ENCODE measurements at places on chromosomes 11 and 22.
A peak's percentile ranks its signal among the peaks of the same experiment; 100 is the strongest.

- DNase-seq: no peak
Measured at GRCh38 chr11:93143800-93144199, 54.0 kb downstream of the SLC36A4 start.

GRCh38 chr22:46411347-46411746 lies 75.8 kb downstream of the TRMU start:
- DNase-seq: no peak

DNA sequence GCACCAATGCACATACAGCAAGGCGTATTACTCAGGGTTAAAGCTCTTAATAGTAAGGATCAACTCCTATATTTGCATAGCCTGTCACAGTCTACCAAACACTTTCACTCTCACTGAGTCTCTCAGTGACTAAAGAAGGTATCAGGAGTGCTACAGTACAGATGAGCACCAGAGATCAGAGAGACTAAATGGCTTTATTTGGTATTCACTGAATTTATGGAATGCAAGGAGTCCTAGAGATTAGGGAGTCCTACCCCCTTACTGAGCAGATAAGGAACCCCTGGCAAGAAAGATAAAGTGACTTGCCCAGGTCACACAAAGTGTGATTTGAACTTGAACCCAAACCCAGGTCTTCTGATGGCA lies 396.4 kb upstream of the CCDC90B start:
- DNase-seq: no peak

DNA sequence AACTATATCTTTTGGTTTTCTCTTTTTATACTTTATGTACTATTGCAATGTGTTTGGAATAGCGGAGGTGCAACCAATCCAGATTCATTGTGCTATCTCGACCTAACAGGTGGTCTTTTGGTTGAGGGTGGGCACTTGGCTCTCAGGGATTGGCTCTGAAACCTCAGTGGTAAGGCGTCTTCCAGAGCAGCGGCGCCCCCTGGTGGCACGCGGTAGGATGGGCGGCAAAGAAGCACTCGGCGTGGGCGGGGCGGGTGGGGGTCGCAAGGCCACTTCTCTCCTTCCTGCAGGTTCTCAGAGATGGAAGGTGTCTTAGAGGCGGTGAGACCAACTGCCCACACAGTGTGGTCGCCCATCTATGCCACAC lies 19.2 kb upstream of the PLET1 start:
- DNase-seq: peak; percentile 88

DNA sequence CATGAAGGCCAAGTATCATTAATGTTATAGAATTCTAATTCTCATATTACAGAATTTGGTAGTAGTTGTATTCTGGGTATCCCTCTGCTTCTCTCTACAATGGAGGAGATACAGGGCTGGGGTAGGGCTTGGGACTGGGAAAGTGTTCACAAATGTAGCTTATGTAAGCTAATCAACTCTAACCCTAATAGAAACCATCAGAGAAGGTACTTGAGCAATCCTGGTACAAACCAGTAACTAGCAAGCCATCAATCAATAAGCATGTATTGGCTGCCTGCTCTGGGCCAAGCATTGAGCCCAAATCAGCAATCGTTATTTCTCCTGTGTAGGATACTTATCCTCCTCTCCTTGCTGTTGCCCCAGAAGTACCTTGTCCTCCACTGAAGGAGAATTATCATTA lies 174.3 kb downstream of the PGR start:
- no peak for DNase-seq

DNA sequence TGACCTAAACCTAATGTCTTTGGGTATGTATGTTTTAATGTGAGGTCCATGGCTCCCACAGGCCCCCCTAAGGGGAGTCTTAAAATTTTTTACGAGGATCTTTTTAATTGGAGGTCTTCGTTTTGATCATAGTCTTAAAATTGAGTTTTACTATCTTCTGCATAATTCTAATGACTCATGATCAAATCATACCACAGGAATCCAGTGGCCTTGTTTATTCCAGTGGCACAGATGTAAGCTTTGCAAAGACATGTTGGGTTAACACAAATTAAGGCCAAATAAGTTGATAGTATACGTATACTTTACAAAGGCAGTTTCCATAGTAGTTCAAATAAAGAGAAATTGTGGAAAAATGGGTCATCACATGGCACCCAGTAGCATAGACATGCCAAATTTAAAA lies 33.9 kb upstream of the FJX1 start:
- DNase-seq: no peak

DNA sequence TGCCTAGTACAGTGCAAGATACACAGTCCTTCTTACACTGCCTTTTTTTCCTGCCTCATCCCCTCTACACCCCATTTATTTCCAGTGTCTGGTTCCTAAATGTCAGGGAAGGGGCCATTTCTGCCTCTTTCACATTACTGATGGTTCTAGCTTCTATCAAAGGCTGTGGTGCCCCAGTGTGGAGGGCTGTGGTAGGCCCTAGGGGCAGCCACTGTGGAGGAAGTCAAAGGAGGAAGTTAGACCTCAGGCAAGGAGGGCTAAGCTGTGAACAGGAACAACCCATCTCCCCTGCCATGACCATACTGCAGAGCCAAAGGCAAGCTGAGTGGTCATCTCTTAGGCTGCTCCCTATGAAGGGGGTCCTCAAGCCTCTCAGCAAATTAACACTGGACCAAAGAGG lies 81.9 kb upstream of the CRTAM start:
- DNase-seq: no peak

DNA sequence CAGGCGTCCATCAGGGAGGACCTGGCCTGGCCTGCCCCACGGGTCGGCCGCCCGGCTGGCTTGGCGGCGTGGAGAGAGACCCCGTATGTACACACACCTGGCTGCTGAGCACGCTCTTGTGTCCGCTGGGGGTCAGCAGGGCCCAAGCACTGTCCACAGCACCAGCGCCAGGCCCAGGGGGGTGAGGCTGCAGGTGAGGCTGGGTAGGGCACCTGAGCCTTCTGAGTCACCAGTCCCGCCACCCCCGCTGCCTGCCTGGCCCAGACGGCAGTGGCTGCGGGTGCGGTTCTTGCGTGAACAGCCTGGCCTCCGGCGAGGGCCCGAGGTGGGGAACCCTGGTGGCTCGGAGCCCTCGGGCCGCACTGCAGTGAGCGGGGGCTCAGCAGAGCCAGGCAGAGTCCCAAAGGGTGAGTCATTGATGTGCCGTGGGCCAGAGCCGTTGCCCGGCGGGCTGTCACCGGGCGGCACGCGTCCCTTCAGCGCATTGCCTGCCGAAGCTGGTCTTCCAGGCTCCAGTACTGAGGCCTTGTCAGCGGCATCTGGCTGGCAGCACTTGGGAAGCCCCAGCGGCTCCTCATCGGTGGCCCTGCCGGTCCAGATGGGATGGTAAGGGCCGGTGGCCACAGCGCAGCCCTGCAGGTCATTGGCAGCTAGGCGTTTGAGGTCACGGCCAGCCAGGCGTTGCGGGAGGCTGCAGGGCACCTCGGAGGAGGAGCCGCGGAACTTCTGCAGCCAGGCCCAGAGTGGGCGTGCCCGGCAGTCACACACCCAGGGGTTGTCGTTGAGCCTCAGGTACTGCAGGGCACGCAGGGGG lies 26.3 kb downstream of the RTN4R start:
- no peak for DNase-seq

DNA sequence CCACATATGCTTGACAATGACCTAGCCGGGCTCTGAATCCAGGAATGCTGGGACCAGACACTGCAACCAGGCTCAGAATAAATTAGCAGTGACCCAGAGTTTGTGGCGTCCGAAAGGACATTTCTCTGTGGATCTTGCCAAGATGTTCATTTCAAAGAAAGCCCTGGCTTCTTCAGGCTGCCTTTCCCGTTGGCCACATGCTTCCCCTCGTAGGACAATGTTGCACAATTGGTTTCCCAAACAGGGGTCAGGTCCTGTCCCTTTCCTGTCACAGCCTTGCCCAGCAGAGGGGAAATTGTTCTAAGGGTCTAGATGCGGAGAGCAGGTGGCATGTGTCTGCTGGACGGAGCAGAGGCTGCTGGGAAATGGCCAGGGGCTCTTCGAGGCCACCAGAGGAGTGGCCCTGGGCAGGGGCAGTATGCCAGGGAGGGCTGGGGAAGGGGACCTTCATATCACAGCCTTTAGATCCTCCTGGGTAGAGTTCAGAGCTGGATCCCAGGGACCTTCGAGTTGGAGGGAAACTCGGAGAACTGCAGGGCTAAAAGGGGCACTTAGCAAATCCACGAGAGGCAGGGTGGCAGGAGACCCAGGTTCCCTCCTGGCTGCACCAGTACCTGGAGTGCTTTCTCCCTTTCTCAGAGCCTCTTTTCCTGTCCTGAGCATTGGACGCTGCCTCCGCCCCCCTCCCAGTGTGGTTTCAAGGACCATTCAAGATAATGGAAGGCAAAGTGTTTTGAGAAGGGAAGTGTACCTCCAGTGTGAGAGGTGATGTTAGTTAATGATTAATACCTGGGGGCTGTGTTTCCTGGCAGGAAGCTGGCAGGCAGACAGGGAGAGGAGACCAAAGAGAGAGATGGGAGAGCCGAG lies 42.3 kb downstream of the C11orf96 start:
- no peak for DNase-seq

DNA sequence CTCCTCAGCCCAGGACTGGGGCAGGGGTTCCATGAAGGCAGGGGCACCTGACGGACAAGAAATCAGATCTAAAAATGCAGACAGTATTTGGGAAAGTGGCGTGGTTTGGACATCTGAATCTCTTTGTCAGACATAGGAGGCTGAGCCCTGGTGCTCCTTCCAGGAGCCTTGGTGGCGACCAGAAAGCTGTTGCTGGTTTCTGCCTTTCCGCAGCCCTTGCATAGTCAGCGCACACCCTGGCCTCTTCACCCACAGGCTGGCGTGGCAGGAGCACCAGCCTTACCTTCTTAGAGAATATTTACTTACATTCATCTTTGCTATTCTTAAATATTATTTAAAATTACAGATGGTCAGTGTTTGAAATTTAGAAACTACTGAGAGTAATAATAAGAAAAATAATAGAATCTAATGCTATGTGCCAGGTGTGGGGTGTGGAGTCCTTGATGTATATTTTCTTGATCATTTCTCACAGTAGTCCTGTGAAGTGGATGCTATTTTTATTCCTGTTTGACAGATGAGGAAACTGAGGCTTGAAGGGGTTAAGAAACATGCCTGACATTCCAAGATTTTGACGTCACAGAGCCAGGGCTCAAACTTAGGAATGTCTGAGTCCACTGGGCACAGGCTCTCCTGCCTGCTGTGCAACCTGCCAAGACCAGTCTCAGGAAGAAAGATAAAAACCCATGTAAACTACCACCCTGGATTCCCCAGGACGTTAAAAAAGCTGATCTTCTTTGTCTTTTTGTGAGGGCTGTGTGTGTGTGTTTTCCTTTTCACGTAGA lies 51.6 kb downstream of the TBC1D22A start:
- no peak for DNase-seq

GRCh38 chr11:112255067-112255720 lies 5.5 kb downstream of the PLET1 start:
- no peak for DNase-seq

All from stimulated activated CD8-positive, alpha-beta memory T cell treated with anti-CD3 and anti-CD28 coated beads, Interleukin-4, amount 100 ng/mL, for 48 hours (primary cell).